ENCODE measurements at places on chromosomes 2 and 18.

DNA sequence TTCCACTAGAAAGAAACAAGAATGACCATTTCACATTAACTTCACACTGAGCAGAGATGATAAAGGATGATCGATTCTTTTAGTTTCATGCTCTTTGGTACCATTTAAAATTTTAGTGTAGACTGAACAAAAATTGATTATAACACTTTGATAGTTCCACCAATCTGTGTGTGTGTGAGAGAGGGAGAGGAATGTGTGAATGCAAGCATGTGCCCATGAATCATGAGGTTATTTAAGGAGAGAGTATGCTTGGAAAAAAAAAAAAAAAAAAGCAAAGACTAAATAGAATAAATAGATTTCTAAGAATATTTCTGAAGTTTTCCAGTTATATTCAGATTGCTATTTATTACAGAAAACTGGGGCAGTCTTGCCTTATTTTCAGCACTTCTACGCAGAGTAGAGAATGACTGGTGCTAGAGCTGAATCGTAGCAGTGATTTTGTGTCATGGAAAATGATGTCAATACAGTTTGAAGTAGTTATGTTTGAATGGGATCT lies 900.8 kb downstream of the SLC4A3 start:
- no peak for DNase-seq

GRCh38 chr2:71669628-71670429 lies 216.5 kb downstream of the DYSF start:
- no peak for DNase-seq

DNA sequence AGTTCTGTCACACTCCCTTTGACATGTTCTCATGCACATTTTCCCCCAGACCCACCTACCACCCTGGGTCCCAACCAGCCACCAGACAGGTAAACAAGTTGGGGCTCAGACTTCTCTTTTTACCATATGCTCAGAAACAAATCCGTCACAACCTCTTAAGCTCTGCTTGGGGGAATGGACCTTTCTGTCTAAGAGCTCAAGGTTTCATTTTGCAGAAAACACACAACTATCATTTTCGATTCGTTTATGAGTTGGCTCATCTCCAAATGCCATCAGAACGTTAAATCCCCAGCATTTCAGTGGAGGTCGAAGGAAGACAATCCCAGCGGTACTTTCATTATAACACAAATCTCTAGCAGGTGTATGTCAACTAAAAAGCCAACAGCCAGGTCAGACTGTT lies 30.6 kb upstream of the NCK2 start:
- no peak for DNase-seq

DNA sequence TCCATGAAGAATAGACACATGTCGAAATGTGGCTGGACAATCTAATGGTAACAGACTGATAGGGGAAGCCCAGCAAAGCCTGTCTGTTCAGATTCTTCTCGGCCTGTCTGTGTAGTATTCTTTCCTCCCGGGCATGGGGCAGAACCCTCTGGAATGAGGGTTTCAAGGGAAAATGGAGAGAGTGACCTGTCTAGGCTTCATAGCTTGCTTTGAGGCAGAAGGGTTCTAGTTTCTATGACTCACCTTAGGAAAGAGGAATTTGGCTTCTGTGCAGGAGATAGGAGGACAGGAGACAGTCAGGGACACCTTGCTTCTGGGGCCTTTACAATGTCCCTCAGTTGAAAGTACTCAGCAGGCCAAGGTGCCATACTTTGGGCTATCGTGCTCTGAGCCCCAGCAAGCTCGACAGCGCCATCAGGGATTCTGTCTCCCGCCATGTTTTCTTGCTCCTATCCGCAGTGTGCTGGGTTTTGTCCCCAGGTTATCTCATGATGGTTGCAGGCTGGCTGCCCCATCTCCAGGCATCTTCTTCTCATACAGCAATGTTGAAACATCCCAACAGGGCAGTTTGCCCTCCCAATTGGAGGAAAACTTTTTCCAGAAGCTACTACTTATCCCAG lies 74.7 kb upstream of the TLK1 start:
- no peak for DNase-seq

DNA sequence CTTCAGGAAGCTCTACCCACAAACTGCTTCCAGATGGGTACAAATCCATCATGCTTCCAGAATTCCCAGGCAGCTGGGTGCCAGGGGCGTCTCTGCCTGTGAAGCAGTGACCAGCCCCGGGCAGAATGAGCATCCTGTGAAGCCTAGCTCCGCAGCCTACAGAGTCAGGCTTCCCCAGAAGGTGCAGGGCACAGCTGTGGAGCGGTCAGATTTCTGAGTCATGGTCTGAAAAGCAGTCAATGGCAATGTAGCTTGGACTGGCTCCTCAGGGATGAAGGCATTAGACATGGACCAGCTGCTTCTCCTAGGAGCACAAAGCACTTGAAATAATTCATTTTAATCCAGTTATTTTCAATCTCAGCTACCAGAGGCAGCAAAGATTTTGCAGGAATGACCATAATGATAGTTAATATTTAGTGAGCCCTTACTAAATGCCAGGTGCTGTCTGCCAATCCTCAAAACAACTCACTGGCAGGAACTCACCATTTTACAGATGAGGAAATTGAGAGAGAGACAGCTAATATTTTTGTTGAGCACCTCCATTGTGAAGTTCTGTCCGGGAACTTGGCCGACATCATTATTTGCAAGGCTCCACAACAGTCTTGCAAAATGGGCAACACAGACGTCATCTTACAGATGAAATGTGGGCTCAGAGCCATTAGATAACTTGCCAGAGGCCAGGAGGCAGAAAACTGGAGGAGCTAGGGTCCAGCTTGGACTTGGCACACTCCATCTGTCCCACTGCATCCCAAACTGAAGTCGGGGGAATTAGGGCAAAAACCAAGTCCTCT lies 31.7 kb downstream of the ACMSD start:
- DNase-seq: no peak

- no peak for DNase-seq
These were observed 34.2 kb downstream of the GRHL1 start for GRCh38 chr2:9985531-9986328.

GRCh38 chr2:62217970-62218369 lies 22.1 kb downstream of the B3GNT2 start:
- no peak for DNase-seq

- no peak for DNase-seq
These were observed 109.9 kb upstream of the CD302 start for GRCh38 chr2:159907909-159908308.

DNA sequence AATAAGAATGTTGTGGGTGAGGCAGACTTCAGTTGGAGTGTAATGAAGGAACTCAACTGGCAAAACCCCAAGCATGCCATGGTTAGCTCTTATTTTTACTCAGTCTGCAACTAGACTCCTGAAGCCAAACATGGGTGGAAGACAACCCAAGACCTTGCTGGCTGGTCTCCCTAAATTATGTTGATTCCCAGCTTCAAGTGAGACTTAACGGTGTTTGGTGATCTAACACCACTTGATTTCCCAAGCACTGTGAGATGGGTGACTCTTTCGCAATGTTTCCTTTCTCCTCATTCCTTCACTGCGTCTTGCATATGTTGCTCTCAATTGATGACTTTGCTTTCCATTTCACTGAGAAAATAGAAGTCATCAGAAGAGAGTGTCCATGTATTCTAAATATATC lies 693.1 kb downstream of the DCC start:
- no peak for DNase-seq

DNA sequence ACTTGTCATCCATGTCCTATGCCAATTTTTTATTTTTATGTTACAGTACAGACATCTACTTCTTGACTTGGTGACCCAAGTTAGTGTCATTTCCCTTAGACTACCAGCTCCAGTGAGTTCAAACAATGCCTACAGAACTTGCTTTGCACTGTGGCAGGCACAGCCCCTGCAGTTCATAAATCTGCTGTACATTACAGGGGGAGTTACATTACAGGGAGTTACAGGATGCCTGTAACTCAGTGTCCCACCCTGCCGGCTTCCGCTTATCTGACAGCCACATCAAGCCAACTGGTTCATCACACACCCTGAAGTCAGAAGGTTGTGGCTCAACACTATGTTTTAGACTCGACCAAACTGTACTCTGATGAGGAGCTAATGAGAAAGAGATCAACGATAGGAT lies 7.8 kb upstream of the NPAS2 start:
- no peak for DNase-seq

DNA sequence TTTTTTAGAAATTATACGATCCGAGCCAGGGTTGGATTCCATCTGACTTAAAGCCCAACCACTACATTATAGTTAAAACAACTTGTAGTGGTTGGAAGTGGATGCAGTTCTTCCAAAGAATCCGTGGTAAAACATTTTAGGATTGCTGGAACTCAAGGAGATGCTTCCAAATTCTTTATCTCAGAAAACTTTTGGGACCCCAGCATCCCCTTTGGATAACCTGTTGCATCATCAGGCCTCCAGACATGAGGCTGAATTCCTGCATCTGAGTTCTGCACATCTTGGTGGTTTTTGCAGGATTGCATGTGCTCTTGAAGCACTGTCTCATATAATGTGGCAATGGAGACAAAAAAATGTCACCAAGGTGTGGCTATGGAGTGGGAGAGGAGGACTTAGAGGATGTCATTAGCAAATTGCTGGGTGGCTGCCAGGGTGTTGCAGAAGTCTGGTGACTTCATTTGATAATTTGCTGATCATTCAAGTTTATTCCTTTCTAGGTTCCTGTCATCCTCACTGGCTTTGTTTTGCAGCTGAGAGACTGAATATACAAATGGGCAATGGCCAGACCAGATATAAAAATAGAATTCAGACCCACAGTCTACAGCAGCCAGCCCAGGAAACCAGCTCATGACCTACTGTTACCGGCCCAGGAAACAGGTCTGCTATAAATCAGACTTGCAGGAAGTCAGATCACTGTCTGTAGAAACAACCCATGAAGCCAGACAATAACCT lies 207.7 kb downstream of the BCL2 start:
- no peak for DNase-seq

- DNase-seq: no peak
These were observed 8.7 kb downstream of the PTH2R start for GRCh38 chr2:208415255-208415654.

- peak; percentile 12 for DNase-seq
These were observed 2.9 kb upstream of the BCL2L11 start for GRCh38 chr2:111117598-111118480.

- no peak for DNase-seq
These were observed 51.4 kb downstream of the OSBPL1A start for GRCh38 chr18:24346254-24346653.

DNA sequence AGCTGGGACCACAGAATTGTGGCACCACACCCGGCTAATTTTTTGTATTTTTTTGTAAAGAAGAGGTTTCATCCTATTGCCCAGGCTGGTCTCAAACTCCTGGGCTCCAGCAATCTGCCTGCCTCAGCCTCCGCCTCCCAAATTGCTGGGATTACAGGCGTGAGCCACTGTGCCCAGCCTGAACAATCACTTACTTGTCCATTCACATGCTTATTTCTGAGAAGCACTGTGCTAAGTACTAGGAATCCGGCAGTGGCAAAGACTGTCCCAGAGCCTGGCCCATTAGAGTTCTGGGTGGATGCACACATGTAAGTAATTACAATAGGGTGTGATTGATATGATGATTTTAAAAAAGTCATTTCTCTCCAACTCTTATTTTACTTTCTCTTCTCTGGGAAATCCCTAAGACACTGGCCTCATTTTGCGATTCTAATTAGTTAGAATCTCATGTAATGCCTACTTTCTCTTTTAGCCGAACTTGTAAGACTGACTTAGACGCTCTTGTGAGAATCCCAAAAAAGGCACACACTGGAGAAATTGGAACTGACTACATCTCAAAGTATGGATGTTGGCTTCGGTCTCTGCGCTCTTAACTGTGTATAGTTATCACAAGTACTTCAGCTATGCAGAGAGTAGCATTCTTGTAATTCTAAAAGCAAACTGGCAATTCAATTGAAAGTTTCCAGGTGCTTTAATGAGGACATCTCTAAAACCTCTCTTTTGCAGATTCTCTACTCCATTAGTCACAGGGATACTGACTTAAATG lies 567.7 kb downstream of the DCC start:
- DNase-seq: no peak

GRCh38 chr18:65751155-65752085 lies 608 bp downstream of the CDH7 start:
- DNase-seq: no peak

DNA sequence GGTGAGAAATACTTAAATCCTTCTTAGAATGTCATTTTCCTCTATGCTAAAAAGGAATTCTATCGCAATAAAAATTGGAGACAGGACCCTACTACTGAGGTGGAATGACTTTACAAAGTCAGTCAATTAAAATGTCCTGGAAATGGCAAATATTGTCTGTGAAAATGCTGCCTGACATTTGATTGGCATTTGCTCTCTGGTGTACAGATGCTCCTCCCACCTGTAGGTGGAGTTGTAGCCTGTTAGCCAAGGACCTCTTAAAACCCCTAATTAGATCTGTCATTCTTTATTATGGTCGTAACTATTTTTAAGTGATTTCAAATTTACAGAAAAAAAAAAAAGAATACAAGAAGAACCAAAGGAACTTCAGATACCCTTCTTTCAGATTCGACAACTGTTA lies 393.1 kb upstream of the KLHL29 start:
- no peak for DNase-seq

- no peak for DNase-seq
These were observed at the start of gene ZNF804A for GRCh38 chr2:184598316-184599053. Gene ZNF804A (plus strand): TSS chr2:184598529. CDS start chr2:184598960, 431 bp downstream.

DNA sequence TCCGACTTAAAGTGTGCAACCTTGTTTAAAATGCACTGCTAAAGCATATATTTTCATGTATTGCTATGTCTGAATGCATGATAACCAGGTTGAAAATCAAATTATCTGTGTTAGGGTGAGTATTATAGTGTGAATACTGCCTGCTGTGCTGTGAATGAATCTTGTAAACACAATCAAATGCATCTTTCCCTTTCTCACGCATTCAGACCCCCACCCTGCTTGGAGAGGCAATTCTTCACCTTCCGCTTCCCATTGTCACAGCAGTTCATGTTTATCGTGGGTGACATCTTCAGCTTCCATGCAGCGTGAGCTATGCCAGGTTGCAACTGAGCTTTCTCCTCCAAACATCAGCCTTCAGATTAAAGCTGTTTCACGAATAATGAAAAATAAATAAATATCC lies 418.0 kb downstream of the MEIS1 start:
- DNase-seq: no peak

DNA sequence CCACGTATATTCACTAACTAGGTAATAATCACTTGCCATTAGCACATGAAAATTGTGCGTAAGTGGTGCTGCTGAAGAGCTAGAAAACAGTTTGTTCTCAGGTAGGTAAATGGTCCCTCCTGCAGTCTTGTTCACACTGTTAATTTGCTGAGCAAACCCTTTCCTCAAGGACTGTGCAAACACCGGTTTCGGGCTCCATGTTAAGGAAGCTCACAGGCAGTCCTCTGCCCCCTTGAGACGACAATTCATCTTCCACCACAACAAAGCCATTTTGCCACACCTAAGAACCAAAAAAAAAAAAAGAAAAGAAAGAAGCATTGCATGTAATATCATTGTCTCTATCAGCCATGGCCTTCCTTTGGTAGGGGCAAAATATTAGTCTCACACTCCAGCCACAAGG lies 193.9 kb downstream of the BCL11A start:
- DNase-seq: no peak

- no peak for DNase-seq
These were observed 21.0 kb downstream of the CHST10 start for GRCh38 chr2:100396483-100396882.

Measured in stimulated activated CD4-positive, alpha-beta T cell treated with anti-CD3 and anti-CD28 coated beads, Interleukin-15, amount 100 ng/mL, for 1 hour (primary cell).